ENCODE measurements at places on chromosomes 1 and 21.

GRCh38 chr1:29519108-29519787 is 282.9 kb downstream of the PTPRU start:
- no peak for DNase-seq

DNA sequence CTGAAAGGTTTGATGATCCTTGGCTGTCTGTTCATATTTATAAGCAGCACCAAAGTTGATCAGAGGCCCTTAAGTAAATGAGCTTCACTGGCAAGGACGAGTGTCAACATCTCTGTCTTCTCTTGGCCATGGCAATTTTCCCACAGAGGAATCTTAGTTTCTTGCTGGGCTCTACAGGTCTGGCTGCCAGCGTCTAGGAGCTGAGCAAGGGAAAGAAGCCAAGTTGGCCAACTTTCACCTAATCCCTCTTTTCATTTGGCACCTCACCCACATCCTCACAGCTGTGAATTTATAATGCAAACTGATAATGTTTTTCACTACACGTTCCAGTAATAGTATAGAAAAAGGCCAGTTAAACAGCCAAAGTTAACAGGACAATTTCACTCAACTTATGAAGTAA is 99.0 kb upstream of the LBR start:
- DNase-seq = no peak

DNA sequence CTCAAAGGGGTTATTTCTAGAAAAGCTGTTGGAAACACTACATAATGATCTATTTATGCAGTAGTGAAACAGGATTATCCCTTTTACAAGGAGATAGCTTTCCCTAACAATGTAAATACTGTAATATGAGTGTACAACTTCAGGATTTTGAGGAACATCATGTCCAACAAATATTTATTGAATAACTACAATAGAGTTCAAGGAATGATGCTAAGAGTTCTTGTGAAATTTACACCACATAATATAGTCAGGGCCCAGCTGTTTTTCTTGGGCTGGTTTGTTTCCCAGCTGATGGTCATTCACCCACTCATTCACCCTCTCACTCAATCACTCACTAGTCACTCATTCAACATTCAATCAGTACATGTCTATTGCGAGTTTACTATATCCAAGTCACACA is 12.3 kb upstream of the LYPLAL1 start:
- no peak for DNase-seq

DNA sequence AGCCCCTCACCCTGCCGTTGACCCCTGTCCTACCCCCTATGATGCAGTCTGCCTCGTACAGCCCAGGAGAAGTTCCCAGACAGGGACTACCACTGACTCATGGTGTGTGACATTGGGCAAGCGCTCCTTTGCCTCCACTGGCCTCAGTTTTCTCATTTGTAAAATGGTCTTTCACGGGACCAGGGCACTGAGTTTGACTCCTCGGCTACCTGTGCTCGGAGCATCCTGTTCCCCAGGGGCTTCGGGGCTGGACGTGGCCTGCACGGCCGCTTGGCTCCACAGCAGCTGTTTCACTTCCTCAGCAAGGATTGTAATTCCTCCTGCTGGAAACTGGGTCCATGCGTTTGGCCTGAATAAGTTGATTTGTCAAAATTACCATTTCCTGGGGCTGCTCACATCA is 277.3 kb downstream of the MATN1 start:
- DNase-seq = no peak

- peak; percentile 35 for DNase-seq
Observed at GRCh38 chr1:63327417-63328054, 5.2 kb downstream of the FOXD3 start.

- DNase-seq = no peak
Observed at GRCh38 chr1:39117899-39118450, 86.5 kb upstream of the MACF1 start.

DNA sequence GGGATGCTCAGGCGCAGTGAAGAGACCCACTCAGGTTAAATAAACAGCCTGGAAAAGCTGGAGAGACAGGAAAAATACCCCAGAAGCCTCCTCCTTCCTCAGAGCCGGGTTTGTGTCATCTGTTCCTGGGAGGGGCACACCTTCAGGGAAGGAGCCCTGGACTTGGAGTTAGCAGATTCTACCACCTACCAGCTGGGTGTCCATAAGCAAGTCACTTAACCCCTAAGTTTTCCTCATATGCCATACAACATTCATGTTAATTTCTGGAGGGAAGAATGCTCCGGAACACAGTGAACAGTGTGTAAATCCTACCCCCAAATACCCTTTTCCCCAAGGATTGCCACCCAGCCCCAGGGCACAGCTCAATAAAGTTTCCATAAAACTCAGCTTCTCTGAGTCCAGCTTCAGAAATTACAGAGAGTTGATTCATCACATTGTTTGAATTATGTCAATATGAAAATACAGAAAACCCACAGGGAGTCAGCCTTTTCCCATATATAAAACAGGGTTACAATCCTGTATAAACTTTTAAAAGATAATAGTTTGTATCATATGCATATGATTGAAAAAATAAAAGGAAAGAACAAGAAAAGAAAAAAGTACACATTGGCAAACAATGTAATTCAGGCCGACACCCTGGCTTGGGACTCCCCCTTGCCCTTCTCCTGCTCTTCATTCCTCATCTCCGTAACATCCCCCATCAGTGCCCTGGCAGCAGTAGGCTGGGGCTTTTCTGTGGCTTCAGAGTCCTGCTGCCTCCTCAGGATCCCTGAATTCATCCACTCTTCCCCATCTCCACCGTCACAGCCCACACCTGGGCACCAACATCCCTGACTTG is 291.8 kb upstream of the USP24 start:
- DNase-seq = no peak

GRCh38 chr1:242062271-242062670 is 63.4 kb upstream of the MAP1LC3C start:
- no peak for DNase-seq
